ENCODE measurements at places on chromosomes 6 and 20.
A peak's percentile ranks its signal among the peaks of the same experiment; 100 is the strongest.

DNA sequence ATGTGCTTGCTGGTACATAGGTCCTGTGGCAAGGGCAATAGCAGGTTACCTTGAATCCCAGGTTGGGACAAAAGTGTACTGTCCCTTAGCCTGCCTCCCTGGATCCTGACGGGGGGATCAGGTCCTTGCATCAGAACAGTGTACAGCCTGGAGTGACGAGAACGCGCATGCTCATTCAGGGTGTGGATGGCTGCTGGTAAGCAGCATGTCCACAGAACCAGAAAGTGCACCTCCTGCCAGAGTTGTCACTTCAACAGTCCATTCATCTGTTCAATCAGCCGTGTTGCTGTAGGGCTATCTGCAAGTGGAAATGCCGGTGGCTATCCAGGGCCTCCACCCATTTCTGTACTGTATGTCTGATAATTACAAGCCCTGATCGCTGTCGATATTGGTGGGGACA is 236.3 kb upstream of the SOX4 start:
- no peak for DNase-seq

DNA sequence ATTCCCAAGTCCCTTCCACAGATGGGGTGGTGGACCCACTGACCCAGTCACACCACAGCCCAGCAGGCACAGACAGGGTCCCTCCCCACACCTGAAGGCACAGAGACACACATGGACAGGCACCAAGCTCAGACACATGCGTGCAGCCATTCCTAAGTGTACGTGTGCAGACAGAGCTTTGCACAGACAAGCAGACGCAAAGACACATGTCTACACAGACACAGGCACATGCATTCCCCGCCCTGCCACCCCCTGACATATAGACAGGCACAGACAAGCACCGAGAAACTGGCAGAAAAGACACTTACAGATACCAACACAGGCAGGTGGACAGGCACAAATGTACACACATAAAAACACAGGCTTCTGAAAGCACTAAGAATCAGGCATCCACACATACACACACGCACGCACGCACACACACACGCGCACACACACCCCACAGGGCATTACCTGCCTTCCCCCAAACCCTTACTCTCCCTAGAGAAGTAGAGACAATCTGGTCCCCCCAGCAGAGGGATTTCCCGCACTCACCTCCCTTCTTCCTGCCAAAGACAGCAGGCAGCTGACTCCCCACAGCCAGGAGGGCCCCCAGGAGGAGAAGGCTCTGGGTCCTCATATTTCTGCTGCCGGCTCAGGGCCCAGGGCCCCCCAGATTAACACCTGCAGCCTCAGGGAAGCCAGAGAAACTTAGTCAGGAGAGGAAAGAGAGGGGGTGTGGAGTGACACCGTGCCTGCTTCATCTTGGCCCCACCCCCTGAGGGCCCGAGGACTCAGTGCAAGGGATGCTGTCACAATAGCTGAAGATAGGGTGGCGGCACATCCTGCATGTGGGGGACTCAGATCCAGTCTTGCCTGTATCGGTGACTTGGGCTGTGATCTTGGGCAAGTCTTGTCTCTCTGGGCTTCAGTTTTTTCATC is at the start of gene WFDC5:
Gene WFDC5, minus strand, starts transcription at position 710 of the 921 bp plus-strand sequence. Its CDS starts 91 bp downstream, at position 619.
- DNase-seq = no peak

DNA sequence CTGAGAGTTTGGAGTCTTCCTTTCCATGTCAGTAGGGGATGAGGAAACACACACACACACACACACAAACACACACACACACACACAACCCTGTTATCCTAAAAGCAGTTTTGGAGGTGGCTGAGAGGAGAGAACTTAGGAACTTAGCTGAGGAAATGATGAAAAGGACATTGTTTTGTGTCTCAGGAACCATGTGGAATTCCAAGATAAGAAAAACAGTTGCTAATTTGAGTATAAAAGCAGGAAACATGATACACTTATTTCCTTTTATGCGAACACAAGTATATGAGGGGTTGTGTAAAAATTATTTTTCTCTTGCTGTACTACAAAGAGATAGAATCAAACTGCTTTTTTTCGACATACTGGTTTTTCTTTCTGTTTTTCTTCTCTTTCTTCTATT is at the start of gene MYCT1:
Gene MYCT1, plus strand, starts transcription at position 264 of the 400 bp plus-strand sequence. Its CDS starts 6 bp downstream, at position 270.
- no peak for DNase-seq

- no peak for DNase-seq
Measured at GRCh38 chr6:143262859-143263258, 187.6 kb downstream of the ADAT2 start.

GRCh38 chr20:38369389-38369788 is 23.1 kb downstream of the LBP start:
- DNase-seq = no peak

DNA sequence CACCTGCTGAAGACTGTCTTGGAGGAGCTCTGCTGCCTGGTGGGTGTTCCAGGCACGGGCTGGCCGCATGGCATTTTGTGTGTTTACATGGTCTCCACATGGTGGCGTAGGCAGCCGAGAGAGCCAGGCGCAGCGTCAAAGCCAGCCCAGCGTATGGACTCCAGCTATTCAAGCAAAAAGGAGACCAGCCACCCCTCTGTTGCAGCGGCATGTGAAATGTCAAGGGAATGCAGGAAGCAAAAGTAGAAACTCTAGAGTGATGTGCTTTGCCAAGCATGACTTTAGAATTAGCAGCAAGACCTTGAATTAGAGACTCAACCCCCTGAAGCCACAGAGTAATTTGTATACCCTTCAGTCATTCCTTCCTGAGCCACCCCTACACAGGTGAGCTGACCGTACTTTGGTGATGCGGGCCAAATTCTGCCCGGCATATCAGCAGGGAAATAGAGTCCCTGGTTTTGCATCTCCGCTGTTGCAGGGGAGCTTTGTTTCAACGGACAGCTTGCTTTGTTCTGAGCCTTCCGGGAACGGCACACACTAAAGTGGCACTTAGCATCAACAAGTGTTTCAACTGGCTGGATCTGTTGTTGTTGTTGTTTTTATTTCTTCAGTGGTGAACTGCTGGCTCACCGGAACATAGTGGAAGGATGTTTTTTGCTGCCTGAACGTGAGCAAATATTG is 48.5 kb downstream of the FNDC1 start:
- no peak for DNase-seq

DNA sequence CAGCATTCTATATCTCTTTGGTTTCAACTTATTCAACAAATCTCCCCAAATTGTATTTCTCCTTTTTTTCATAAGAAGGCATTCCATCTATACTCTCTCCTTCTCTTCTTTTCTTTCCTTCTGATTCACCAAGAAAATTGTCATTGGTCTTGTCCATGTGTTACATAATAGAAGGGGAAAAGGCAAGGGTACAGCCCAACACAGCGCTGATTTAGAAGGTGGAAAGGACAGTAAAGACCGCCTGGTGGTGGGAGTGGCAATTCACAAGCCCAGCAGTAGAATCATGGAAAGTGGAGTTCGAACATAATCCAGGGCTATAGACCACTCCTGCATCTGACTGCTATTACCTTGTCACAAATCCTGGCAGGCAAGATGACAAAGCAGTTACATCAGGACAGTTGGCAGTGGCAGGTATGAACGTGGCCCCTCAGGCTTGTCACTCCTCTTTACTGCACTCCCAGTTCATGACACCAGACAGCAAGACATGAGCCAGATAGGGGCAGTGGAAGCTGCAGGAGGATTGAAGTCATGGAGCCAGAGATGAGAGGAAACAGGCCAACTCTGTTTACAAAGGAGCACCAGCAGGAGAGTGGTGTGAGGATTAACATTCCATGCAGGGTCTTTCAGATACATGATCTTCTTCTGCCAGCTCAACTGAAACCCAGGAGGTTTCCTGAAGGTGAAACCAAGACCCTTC is 2.1 kb upstream of the TNFAIP3 start:
- no peak for DNase-seq

- DNase-seq = peak; percentile 17
Measured at GRCh38 chr6:135675862-135676261, 175.6 kb upstream of the PDE7B start.

- DNase-seq = no peak
Measured at GRCh38 chr20:48102076-48102787, 317.0 kb upstream of the SULF2 start.

GRCh38 chr20:14744723-14745122 is 407.3 kb upstream of the FLRT3 start:
- no peak for DNase-seq

GRCh38 chr6:158347335-158347734 is 35.1 kb downstream of the TULP4 start:
- DNase-seq = no peak

DNA sequence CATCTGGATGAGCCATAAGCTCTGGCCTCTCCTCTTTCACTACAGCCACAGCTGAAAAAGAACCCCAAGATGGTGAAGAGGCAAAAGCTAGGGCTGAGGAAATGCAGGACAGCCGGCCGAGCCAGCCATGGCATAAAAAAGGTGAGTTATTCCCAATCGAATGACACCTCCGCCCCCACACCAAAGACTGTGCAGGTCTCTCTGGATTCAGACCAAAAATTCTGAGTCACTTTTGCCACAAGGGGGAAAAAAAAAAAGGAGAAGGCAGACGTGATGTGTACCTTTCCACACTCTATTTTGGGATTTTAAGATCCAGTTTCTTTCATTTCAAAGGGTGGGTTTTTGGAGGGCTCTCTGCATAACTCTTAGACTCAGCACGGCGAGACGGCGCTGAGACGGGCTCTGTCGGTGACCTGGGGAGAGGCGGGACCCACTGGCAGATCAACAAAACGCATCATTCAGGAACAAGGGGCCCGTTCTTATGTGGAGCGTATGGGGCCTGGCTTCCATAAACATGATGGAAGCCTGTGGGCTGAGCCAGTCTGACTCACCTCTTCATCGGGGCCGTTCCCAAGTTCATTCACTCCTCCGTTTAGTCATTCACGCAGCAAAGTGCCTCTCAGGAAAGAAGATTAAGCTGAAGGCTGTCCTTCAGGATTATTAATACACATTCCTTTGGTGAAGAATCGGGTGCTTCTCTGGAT is 54.8 kb downstream of the NFATC2 start:
- DNase-seq = no peak

- DNase-seq = no peak
Measured at GRCh38 chr6:35392111-35392702, 49.8 kb downstream of the PPARD start.

- DNase-seq = no peak
Measured at GRCh38 chr6:4362326-4362725, 227.0 kb upstream of the ECI2 start.

DNA sequence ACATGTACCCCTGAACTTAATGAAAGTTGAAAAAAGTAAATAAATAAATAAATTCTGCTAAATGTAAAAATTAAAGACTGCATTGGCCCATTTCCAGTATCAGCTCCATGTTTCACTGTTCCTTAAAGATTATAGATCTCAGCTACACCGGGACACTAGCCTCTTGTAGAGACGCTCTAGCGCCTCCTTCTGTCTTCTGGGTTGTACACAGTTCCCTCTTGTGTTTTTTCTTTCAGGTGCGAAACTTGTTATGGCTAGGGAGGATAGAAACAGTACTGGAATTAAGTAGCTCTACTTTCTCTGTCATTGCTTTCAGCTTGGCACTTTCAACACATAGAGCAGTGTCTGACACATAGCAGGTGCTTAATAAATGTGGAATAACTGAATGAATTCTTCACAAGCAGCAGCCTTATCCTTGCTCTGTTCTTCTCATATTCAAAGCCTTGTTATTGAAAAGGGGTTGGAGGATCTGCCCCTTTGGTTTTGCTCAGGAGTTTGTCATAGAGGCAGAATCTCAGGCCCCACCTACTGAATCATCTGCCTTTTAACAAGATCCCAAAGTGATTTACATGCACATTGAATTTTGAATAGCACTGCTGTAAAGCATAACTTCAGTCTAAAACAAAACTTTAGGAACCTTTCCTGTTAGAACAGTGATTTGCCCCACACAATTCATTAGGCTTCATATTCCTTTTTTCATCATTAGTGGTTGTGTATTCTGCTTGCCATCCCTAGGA is 92.3 kb downstream of the FIG4 start:
- DNase-seq = no peak

- no peak for DNase-seq
Measured at GRCh38 chr6:132425176-132425575, 23.9 kb upstream of the MOXD1 start.

- DNase-seq = no peak
Measured at GRCh38 chr6:135438907-135439535, 58.5 kb downstream of the AHI1 start.

- no peak for DNase-seq
Measured at GRCh38 chr6:111591370-111591900, 14.2 kb downstream of the TRAF3IP2 start.

GRCh38 chr6:158441716-158442215 is 118.1 kb upstream of the TMEM181 start:
- DNase-seq = no peak

DNA sequence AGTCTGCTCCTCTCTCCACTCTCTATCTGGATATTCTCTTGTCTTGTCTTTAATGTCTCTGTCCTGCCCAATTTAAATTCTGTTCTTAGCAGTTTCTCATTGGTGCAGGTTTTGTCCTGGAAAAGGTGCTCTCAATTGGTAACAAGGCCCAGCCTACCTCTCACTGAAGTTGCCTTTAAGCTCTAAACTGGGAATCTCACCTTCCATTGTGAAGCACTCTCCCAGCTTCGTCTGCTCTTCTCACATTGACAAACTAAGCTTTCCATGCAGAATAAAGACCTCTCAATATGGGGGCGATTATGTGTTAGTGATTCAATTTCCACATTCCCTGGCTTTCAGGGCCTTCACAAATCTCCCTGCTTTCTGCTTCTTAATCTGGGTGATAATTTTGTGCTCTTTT is 1712.2 kb downstream of the GRIK2 start:
- no peak for DNase-seq

DNA sequence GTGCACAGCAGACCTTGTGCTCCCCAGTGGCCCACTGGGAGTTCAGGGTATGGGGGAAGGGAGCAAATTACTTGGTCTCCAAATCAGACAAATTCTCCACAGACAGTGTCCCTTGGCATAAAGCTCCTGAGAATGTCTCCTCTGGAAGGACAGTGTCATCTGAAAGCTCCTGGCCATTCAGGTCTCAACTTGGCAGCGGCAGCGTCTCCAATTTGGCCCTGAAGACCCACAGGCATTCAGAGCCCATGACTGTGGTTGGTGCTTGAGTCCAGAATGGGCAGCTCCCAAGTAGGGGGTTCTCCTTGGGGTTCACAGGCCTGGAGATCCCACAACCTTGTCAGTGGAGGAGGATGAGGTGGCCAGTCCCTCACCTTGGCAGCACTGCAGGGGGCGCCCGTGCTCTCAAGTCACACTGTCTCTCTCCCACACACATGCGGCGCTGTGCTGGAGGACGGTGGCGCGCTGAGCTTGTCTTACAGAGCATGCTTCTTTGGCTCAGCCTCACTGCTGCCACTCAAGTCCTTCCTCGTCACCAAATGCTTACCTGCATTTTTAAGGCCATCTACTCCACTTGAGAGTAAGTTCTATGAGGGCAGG is 20.7 kb downstream of the DYNLRB1 start:
- DNase-seq = no peak

DNA sequence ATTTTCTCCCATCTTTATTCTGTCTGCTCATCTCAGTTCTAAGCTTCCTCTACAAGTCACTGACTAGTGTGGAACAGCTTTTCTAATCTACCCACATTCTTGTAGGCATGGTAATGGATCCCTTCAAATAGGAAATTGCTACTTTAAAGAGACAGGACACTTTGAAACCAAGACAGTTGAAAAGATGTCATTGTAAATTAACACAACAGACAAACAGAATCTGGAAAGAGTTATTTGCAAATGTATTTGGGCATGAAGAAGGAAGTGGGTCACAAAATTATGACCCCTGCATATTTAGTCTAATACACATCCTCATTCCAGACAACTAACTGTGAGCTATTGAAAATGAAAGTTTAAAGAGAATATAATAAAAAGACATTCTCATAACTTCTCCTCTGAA is 298.2 kb upstream of the MARCKS start:
- DNase-seq = no peak

- no peak for DNase-seq
Measured at GRCh38 chr20:17844549-17845298, 123.9 kb downstream of the SNX5 start.

GRCh38 chr6:29681811-29682210 is 859 bp upstream of the ZFP57 start:
- no peak for DNase-seq

Measured in stimulated activated CD4-positive, alpha-beta T cell treated with anti-CD3 and anti-CD28 coated beads, Interleukin-2, amount 100 ng/mL, for 4 hours (primary cell).